ENCODE measurements at places on chromosomes 3 and 15.

DNA sequence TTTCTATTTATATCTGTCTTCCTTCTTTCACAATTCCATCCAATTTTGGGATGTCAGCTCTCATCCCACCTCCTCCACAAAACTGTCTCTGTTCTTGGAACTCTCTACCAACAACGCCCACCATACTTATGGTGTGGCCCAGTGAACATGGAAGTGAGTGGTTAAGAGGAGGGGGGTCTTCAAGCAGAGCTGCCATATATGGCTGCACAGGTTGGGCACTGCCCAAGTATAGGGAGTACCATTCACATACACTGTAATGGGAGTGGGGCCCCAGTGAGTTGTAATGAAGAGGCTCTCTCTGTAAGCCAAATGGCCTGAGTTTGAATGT is 7.9 kb upstream of the CAMK1 start:
- DNase-seq, result no peak

DNA sequence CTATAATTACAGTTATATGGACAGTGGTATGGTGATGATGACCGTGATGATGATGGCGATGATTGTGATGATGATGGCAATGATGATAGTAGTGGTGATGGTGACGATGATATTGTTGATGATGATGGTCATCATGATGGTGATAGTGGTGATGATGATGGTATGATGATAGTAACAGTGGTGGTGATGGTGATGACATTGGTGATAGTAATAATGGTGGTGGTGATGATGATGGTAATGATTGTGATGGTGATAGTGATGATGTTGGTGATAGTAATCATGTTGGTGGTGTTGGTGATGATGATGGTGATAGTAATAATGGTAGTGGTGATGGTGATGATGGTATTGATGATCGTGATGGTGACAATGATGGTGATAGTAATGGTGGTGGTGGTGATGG is 504.4 kb downstream of the GABRG3 start:
- DNase-seq, result no peak

DNA sequence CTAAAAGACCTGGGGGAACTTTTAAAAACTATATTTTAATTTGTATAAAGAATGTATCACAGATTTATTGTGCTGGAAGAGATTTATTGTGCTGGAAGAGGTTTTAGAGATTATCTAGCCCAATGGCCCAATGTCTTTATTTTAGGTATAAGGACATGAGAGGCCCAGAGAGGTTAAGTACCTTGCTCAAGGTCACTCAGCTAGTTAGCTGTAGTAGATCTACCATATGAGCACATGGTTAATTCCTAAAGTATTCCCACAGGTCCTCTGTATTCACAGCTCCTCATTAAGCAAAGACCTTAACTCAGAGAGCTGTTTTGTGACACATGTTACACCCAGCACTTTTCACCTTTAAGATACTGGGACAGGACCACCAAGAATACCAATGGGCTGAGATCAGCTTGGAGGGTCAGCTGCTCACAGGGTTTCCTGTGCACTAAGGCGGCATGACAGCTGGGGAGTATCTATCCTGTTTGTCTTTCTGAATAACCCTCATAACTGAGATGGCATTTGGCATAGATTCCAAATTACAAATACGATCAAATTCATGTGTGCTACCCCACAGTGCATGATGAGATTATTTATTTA is 143.1 kb upstream of the TBL1XR1 start:
- no peak for DNase-seq

DNA sequence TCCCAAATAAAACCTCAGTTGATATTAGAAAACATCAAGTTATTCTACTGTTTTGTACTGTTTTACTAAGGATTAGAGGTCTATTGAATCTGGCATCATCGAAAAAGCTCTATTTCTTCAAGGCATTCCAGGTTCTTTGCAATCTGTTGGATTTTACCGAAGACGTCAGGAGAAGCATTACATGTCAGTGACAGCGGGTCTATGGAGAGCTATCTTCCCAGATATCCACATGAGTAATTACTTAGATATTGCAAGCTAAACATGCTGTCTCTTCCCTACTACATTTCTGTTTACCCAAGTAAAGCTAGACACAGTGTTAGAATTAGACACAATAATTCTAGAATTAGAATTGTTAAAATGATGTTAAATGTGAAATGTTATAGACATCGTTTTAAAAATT is 10.8 kb upstream of the GOLGA6L2 start:
- no peak for DNase-seq

GRCh38 chr3:140559546-140559945 is 118.3 kb upstream of the TRIM42 start:
- no peak for DNase-seq

- DNase-seq, result no peak
These were observed 33.1 kb downstream of the ZNF592 start for GRCh38 chr15:84781495-84781894.

DNA sequence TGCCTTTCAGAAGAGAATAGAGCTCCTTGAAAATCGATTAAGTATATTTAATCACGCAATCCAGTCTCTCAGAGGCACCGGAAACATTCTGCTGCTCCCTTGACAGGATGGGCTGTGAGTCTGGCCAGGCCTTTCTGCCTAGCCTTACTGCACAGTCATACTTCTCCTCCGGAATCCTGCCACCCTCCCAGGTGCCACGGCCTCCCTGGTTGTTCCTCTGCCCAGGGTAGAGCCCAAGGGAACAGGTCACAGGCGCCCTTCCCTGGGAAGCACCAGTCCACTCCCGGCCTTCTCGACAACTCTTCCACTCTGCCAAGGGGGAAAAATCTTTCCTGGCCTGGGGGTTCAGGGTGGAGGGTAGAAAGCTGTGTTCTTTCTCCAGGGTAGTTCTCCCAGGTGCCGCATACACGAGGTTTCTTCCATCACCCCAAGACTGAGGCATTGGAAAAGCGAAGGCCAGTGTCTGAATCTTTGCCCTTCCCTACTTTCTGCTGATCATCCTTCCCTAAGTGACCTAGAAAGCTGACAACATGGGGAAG is 17.4 kb upstream of the SYNM start:
- DNase-seq, result no peak

DNA sequence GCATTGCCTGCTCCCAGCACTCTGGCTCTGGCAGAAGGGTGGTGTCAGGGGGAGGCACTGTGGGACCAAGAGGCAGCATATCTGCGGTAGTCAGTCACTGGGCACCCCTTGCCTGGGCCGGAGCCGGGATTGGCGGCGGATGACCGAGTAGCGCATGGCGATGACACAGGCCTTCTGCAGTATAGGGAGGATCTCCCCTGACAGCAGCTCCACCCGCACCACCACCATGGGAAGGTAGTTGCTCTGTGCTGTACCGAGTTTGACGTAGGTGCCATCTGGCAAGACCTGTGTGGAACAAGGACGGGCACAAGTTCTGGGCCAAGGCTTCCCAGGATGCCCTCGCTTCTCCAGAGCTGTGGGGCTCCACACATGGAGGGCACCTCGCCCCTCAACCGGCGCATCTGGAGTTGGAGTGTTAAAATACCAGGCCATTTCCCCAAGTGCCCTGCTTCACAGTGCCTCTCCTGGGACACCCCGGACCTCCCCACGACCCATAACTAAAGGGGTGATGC is 6.6 kb downstream of the ACOX2 start:
- DNase-seq, result no peak

GRCh38 chr3:157127831-157128767 is 31.8 kb downstream of the CCNL1 start:
- no peak for DNase-seq

DNA sequence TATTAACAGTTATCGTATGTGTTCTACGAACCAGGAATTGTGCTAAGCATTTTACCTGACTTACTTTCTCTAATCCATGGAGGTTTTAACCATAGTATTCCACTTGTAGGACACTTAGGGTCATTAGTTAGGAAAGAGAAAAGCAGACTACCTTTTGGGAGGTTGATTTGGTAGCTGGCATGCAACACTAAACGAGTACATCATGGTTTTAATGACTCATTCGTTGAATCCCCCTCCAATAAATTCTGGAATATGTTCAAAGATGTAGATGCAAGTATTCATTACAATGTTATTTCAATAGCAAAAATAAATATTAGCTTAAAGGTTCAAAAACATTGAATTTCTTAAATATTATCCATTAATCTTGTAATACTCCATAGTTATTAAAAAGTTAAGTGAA is 162.5 kb downstream of the FMN1 start:
- no peak for DNase-seq

- no peak for DNase-seq
These were observed 19.7 kb downstream of the SSR3 start for GRCh38 chr3:156535162-156535627.

- DNase-seq, result no peak
These were observed 133.7 kb upstream of the ALCAM start for GRCh38 chr3:105233010-105233409.

- no peak for DNase-seq
These were observed 52.8 kb downstream of the CORO2B start for GRCh38 chr15:68631601-68632051.

- no peak for DNase-seq
These were observed 53.0 kb downstream of the ZNF148 start for GRCh38 chr3:125322166-125322565.

GRCh38 chr15:94538280-94538679 is 306.9 kb downstream of the MCTP2 start:
- DNase-seq, result no peak

- no peak for DNase-seq
These were observed 78.4 kb downstream of the SPSB4 start for GRCh38 chr3:141129541-141130011.

GRCh38 chr3:124298951-124299350 is 307.0 kb upstream of the ROPN1 start:
- DNase-seq, result no peak

DNA sequence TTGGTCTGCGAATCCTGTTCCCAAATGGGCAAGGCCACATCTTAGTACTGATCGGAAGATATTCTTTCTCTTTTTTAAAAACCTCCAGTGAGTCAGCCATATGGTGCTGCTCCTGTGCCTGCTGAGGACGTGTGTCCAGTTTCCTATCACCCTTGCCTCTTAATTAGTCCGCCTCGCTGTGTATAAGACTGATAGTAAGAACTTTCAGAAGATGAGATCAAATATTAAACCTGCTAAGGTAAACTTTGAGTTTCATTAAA is 612 bp downstream of the UBA5 start:
- DNase-seq, result no peak

GRCh38 chr3:57434041-57434440 is 110.1 kb downstream of the DNAH12 start:
- no peak for DNase-seq

GRCh38 chr3:4030624-4031023 is 231.4 kb downstream of the LRRN1 start:
- no peak for DNase-seq

GRCh38 chr3:72383883-72384282 is 464.4 kb downstream of the SHQ1 start:
- DNase-seq, result no peak

- DNase-seq, result no peak
These were observed 170.6 kb upstream of the GOLIM4 start for GRCh38 chr3:168266335-168266734.

GRCh38 chr3:14145236-14145635 is 20.4 kb downstream of the TMEM43 start:
- no peak for DNase-seq

DNA sequence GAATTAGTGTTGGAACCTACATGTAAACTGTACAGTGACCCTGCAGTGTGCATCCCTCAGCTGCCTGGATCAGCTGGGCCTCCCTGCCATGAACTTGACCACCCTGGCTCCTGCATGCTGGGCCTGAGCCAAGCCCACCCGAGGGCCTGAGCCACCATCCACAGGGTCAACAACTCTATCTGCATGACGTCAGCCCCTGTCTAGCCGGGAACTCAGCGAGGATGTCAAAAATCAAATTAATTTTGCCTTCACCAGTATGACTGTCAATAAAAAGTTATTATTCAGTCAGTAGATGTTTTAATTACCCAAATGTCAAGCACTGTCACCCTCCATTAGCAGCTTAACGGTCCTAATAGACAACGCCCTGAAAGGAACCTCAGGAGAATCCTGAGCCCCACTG is 181.4 kb downstream of the NTRK3 start:
- DNase-seq, result no peak

GRCh38 chr15:47477341-47477740 is 240.0 kb upstream of the SEMA6D start:
- peak; percentile 64 for DNase-seq

GRCh38 chr3:136818191-136818768 is 646 bp upstream of the SLC35G2 start:
- DNase-seq, result peak; percentile 80

DNA sequence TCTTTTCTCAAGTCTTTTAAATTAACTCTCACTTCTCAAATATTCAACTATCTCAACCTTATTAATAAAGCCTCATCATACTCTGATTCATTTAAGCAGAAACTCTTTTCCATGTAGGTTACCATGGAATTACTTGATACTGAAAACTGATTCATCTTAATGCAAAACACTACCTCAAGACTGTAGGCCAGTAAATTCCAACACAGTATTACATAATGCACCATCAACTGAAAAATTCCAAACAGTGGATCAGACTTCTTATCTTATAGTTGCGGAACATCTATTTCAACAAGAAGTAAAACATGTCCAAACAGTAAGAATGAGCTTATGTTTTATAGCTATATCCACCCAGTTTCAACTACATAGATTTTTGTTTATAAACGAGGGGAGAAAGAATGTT is 124.5 kb downstream of the PEAK1 start:
- no peak for DNase-seq

GRCh38 chr3:57863380-57863779 is 107.3 kb downstream of the SLMAP start:
- no peak for DNase-seq

DNA sequence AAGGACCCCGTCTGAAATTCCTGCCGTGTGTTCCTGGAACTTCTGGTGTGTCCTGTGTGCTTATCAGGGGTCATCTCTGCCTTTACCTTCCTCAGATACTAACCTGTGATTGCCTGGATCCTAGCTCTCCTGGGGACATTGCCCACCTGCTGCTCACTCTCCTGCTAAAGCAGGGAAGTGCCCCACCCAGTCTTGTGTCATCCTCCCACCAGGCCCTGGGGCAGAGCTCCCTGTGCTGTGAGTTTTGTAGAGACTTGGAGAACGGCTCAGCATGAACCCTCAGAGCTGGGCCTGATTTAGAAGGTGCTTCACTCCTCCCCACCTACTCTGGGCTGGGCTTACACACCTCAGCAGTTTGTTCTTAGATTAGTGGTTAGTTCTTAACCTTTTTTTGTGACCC is 3.8 kb upstream of the TMEM44 start:
- DNase-seq, result no peak

DNA sequence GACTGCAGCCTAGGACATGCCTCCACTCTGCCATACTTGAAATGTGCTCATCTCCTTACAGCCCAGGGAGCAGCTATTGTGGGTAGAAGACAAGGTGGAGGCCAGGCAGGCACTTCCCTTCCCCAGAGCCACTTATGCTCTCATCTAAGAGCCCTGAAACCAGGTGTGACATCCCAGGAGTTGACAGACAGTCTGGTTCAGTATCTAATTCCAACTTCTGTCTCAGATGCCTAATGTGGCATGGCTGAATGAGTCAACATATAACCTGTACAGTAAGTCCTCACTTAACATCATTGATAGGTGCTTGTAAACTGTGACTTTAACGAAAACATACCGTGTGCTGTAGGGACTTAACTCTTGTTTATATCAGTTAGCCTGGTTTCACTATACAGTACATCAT is 1.2 kb upstream of the CAPN3 start:
- DNase-seq, result no peak
